ENCODE measurements at places on chromosomes 7 and 10.

- no peak for DNase-seq
These were observed 1106.2 kb upstream of the LRRN3 start for GRCh38 chr7:109984729-109985128.

GRCh38 chr10:124701435-124701834 lies 42.7 kb downstream of the FAM53B start:
- DNase-seq = no peak

- DNase-seq = no peak
These were observed 109.1 kb upstream of the TNS3 start for GRCh38 chr7:47690902-47691558.

DNA sequence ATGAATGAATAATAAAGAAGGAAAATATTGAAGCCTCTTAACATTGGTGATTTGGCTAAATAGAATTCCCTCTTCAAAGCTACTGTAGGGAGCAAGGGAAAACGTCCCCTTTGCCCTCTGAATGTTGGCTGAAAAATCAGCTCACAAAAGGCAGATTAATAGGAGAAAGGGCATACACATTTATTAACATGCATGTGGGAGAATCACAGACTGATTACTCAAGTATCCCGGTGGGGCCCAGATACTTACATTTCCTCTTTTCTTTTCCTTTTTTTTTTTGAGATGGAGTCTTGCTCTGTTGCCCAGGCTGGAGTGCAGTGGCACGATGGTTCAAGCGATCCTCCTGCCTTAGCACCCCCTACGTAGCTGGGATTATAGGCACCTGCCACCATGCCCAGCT lies 68.5 kb downstream of the HK1 start:
- no peak for DNase-seq

- DNase-seq = no peak
These were observed 22.5 kb upstream of the MKLN1 start for GRCh38 chr7:131305152-131305551.

- DNase-seq = peak; percentile 38
These were observed 174.8 kb upstream of the FZD1 start for GRCh38 chr7:91089382-91089963.

- DNase-seq = no peak
These were observed 21.0 kb downstream of the ZCWPW1 start for GRCh38 chr7:100407285-100408180.

GRCh38 chr7:139328375-139328774 lies 12.8 kb upstream of the FMC1 start:
- no peak for DNase-seq

- DNase-seq = no peak
These were observed 111.0 kb downstream of the CDK6 start for GRCh38 chr7:92725161-92725925.

DNA sequence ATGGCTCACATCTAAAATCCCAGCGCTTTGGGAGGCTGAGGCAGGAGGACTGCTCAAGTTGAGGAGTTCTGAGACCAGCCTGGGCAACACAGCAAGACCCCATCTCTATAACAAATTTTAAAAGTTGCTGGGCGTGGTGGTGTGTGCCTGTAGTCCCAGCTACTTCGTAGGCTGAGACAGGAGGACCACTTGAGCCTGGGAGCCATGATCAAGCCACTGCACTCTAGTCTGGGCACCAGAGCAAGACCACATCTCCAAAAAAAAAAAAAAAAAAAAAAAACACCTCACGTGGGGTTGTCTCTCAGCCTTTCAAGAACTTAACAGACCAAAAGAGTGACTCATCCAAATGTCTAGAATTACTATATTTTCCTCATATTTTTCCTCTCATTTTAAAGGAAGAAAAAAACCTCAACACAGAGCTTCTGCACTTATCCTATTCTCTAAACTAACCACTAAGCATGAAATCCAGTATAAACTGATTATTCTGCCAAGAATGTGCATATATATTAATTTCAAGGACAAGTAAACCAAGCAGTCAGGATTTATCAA lies 46.3 kb downstream of the CUL2 start:
- DNase-seq = no peak

DNA sequence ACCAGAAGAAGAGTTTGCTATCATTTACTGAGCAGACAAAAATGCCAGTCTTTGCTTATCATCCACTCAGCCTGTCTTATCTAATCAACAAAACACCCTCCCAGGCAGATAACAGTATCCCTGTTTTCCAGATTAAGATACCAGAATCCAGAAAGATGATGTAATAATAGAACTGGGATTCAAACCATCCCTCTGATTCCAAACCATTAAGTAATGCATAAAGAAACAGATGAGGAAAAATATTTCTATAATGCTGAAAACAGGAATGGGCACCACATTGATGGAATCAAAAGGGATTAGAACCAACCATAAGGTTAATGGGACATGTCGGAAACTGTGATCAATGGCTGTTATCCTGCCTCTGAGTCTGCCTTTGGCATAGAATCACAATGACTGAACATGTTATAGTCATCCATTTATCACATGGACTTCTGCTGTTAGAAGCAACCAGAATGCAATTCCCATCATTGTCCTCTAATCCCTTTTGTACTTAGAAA lies 92.1 kb upstream of the RSU1 start:
- DNase-seq = no peak

DNA sequence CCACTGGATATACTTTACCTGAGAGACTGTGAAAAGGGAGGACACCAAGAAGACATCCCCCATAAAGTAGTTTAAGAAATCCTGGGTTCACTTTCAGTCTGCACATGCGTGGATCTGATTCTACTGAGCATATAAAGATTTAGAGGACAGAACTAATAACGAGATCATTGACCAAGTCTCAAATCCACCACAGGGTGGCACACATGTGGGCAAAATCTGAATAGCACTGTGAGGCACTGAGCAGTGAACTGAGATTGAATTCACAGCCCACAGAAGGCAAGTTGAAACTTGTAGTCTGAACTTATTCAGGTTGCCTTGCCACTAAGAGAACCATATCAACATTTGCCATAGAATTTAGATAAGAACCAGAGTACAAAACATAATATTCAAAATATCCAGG lies 818.6 kb downstream of the GRID1 start:
- peak; percentile 0 for DNase-seq

- no peak for DNase-seq
These were observed 650.8 kb downstream of the LRMDA start for GRCh38 chr10:76082232-76082631.

DNA sequence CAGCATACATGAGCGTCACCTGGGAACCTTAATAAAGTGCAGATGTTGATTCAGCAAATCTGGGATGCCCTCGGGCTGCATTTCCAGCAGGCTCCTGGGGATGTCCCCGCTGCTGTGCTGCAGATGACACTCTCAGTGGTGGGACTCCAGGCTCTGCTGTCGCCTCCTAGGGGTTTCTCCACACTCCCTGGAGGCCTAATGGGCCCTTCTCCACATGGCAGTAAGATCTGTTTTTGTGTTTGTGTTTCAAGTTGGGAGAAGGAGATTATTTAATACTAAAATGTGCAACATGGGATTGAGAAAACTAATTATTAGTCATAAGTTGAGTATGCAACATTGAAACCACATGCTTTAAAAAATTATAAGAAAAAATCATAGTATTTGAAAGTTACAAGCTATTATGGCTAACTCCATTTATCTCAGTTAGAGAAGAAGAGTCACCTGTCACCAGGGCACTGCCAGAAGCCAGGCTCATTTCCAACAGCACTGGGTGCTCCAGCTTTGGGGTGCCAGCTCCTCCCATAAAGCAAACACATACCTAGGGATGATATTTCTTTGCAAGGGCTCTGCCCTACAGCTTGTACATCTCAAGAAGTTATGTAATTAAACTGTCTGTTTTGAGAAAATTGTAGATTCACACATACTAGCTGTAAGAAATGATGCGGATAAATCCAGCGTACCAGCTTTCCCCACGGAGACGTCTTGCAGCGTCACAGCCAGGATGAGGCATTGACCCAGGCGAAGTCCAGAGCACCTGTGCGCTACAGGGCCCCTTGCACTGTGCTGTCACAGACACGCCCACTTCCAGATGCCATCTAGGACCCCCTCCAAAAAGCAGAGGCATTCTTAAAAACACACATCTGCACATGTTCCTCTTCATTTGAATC lies 106.4 kb downstream of the EGFR start:
- DNase-seq = no peak

- no peak for DNase-seq
These were observed 73.8 kb upstream of the PRLHR start for GRCh38 chr10:118669020-118669791.

- no peak for DNase-seq
These were observed 3.0 kb downstream of the BRI3 start for GRCh38 chr7:98284335-98285036.

DNA sequence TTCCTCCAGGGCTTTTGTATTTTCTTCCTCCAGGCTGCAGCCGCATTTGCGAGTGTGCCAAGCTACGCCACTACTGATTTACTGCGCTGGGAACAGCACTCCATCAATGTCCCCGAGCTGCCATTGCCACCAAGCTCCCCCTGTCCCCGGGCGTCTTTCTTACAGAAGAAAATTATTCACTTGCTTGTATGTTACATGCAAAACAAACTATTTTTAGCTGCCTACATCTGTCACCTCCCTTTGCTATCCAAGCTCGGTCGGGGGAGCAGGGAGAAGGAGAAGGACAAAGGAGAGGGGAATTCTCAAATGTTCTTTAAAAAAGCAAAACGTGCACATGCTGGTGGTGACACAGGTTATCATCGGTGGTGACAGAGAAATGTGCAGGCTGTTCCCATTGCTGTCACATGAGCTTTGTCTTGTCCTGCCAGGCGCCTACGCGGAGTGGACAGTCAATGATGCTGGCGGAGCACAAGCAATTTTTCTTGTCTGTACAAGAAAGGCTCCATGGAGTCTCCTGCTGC lies 93.1 kb downstream of the ADARB2 start:
- DNase-seq = no peak

- DNase-seq = no peak
These were observed 32.0 kb downstream of the ITGB8 start for GRCh38 chr7:20362574-20363253.

DNA sequence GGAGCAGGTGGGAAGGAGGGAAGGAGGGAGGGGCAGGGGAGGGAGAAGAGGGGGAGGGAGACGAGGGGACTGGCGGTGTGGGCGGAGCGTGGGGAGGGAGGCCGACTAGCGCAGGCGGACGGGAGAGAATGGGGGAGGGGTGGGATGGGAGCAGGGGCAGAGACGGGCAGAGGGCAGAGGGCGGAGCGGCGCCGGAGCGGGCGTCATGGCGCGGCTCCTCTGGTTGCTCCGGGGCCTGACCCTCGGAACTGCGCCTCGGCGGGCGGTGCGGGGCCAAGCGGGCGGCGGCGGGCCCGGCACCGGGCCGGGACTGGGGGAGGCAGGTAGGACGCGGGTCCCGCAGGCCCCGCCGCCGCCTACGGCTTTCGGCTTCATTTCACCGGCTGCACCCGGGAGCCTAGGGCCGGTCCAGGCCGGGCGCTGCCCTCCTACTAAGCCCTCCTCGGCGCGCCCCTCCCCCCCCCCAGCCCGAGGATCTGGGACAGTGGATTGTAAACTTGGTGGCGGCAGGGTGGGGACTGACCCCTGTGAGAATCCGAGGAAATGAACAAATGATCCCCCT lies at the start of gene MSRB2:
Gene MSRB2, plus strand, starts transcription at position 176 of the 562 bp plus-strand sequence. Its CDS starts 30 bp downstream, at position 206.
- DNase-seq = peak; percentile 17

- no peak for DNase-seq
These were observed 219.0 kb downstream of the ADRA2A start for GRCh38 chr10:111295788-111296187.

All from NCI-H187 treated with DMSO at 0.1 percent for 48 hours (cell line).